ENCODE measurements at places on chromosomes 7 and 10. TPM values are rescaled to one million over a fixed set of nuclear protein-coding genes. Genes with fewer than 3 reads are reported as not detected.
A peak's percentile ranks its signal among the peaks of the same experiment; 100 is the strongest.

GRCh38 chr10:113477451-113477850 is 75.4 kb upstream of the HABP2 start:
- H3K4me3 ChIP-seq, result no peak overlapping the region
- H3K27ac ChIP-seq, result no peak overlapping the region
- DNase-seq, result no peak
- H3K27me3 ChIP-seq, result no peaks in the 10 kb centered on the region
- no peaks in the 10 kb centered on the region for H3K4me1 ChIP-seq

- H3K4me3 ChIP-seq, result no peak overlapping the region
- H3K27me3 ChIP-seq, result no peaks in the 10 kb centered on the region
- H3K36me3 ChIP-seq, result peaks cover 56% of the 10 kb centered on the region
- peak overlapping the region; percentile 51 for H3K27ac ChIP-seq
- H3K4me1 ChIP-seq, result peaks cover 82% of the 10 kb centered on the region
Measured at GRCh38 chr10:11194859-11195586, 177.4 kb downstream of the CELF2 start.

DNA sequence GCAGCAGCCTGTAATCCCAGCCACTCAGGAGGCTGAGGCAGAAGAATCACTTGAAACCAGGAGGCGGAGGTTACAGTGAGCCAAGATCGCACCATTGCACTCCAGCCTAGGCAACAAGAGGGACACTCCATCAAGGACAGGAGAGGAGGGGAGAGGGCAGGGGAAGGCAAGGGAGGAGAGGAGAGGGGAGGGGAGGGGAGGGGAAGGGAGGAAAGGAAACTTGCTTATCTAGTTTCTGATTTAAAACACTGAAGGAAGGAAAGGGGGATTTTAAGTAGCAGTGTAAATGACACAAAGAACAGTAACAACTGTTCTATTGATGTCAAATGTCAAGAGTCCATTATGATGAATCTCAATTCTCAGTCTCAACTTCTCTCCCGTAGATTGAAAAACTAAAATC is 43.7 kb downstream of the SRPK2 start:
- no peak overlapping the region for H3K4me3 ChIP-seq
- no peak for DNase-seq
- H3K27ac ChIP-seq, result no peak overlapping the region
- peaks cover 64% of the 10 kb centered on the region for H3K4me1 ChIP-seq
- H3K36me3 ChIP-seq, result no peaks in the 10 kb centered on the region
- H3K27me3 ChIP-seq, result no peaks in the 10 kb centered on the region

GRCh38 chr7:22786290-22786932 is 36.2 kb downstream of the TOMM7 start:
- DNase-seq, result no peak
- H3K36me3 ChIP-seq, result no peaks in the 10 kb centered on the region
- no peaks in the 10 kb centered on the region for H3K27me3 ChIP-seq
- H3K4me3 ChIP-seq, result no peak overlapping the region
- no peak overlapping the region for H3K27ac ChIP-seq
- no peaks in the 10 kb centered on the region for H3K4me1 ChIP-seq

GRCh38 chr10:3648576-3648975 is 136.4 kb downstream of the KLF6 start:
- H3K27me3 ChIP-seq, result no peaks in the 10 kb centered on the region
- DNase-seq, result no peak
- no peak overlapping the region for H3K27ac ChIP-seq
- no peaks in the 10 kb centered on the region for H3K4me1 ChIP-seq
- no peak overlapping the region for H3K4me3 ChIP-seq

DNA sequence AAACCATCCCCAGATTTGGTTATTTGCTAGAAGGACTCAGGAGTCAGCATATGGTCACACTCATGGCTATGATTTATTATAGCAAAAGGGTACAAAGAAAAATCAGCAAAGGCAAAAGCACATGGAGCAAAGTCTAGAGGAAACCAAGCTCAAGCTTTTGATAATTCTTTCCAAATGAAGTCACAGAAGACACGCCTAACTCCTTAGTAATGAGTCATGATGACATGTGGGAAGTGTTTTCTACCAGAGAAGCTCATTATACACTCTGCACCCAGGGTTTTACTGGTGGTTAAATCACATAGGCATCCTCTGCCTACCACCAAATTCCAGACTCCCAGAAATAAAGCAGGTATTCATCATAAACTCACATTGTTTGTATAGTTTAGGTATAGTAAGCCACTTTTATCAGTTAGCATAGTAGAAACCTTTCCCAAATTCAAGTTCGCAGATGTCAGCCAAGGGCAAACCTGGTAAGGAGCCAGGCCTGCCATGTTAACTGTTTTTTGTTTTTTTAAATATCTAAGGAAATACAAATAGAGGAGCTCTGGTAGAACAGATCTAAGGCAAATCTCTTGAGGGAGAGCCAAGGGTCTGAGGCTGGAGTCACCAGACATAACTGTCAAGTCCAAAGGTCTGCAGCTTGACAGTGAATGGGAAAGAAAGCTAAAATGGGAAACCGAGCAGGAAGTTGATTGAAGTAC is 15.4 kb upstream of the HIBADH start:
- H3K27ac ChIP-seq, result no peak overlapping the region
- H3K36me3 ChIP-seq, result no peaks in the 10 kb centered on the region
- no peaks in the 10 kb centered on the region for H3K27me3 ChIP-seq
- DNase-seq, result no peak

DNA sequence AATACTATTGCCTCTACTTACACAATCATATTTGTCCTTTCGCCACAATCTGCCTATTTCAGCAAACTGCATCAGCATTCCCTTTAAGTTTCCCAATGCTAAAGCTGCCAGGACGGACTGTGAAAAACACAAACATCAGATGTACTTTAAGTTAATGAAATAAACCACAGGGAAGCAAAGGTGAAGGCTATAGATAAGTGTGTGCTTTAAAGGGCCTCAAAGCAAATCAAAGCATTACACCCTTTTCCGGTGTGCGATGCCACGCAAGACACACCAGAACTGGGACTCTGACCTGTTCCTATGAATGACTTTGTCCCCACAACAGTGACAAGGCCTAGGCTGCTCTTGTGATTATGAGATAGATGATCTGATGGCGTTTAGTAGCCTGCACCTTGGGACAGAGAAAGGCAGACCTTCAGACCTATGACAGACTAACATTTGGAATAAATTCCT is 23.4 kb downstream of the SLC26A3 start:
- H3K27ac ChIP-seq, result no peak overlapping the region
- no peaks in the 10 kb centered on the region for H3K27me3 ChIP-seq
- H3K4me3 ChIP-seq, result no peak overlapping the region
- no peaks in the 10 kb centered on the region for H3K36me3 ChIP-seq

GRCh38 chr7:144529269-144529926 is 125.9 kb upstream of the NOBOX start:
- H3K36me3 ChIP-seq, result no peaks in the 10 kb centered on the region
- H3K4me1 ChIP-seq, result no peaks in the 10 kb centered on the region
- no peak overlapping the region for H3K27ac ChIP-seq
- H3K27me3 ChIP-seq, result no peaks in the 10 kb centered on the region
- no peak overlapping the region for H3K4me3 ChIP-seq
- DNase-seq, result no peak

GRCh38 chr10:15630353-15630752 is 89.4 kb downstream of the ITGA8 start:
- H3K4me3 ChIP-seq, result no peak overlapping the region
- H3K36me3 ChIP-seq, result no peaks in the 10 kb centered on the region
- no peaks in the 10 kb centered on the region for H3K27me3 ChIP-seq

- peaks cover 2% of the 10 kb centered on the region for H3K27me3 ChIP-seq
- H3K4me1 ChIP-seq, result peaks cover 5% of the 10 kb centered on the region
- no peak overlapping the region for H3K27ac ChIP-seq
- H3K4me3 ChIP-seq, result no peak overlapping the region
- no peaks in the 10 kb centered on the region for H3K36me3 ChIP-seq
- no peak for DNase-seq
Measured at GRCh38 chr10:8130973-8131911, 76.8 kb downstream of the GATA3 start.

GRCh38 chr7:6106140-6106904 is 75.1 kb downstream of the ANKRD61 start:
- no peak for DNase-seq
- H3K4me1 ChIP-seq, result peaks cover 17% of the 10 kb centered on the region
- peaks cover 2% of the 10 kb centered on the region for H3K36me3 ChIP-seq
- no peaks in the 10 kb centered on the region for H3K27me3 ChIP-seq
- H3K27ac ChIP-seq, result peak overlapping the region; percentile 84

DNA sequence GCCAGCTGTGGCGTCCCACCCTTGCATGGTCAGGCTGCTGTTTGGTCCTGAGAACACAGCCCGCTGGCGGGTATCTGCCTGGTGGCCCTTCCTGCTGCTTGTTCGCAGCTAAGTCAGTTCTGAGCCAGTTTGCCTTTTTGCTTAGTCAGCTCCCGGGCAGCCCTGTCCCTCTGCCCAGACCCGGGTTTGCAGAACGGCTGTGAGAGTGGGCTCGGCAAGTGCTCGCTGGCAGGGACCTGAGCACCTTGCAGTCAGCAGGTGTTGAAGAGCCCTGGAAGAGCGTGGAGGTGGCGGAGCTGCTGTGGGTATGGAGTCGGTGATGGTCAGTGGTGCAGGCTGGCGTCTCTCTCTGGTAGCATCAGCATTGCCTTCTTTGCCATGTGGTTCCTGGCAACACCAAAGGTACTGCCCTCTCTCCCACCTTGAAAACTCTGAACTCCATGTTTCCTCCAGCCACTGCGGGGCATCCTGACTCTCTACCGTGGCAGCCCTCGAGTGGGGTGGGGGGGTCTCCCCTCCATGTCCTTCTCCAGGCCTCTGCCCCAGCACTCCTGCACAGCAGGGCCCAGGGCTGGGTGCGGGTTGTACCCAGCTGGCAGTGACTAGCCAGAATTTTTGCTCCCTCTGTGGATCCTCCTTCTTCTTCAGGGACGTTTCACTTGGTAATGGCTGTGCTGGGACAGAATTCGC is 4.6 kb downstream of the INPP5A start:
- no peak overlapping the region for H3K27ac ChIP-seq
- DNase-seq, result no peak
- H3K4me3 ChIP-seq, result no peak overlapping the region
- H3K4me1 ChIP-seq, result peaks cover 57% of the 10 kb centered on the region
- no peaks in the 10 kb centered on the region for H3K27me3 ChIP-seq

DNA sequence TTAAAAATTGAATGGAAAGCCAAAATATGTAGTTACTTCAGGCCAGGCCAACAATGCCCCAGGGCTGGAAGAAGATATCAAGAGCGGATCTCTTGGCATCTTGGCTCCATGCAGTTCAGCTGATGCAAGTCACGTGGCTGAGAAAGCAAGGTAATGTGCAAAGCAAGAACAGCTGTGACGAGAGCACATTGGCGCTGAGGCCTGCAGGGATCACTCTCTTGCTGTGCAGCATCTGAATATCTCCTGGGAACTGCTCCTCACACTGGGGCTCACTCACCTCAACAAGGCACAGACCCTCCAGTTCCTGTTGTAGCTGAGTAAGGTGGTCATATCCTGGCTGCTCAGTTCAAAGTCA is 14.0 kb downstream of the AKR1B1 start:
- H3K27ac ChIP-seq, result no peak overlapping the region
- peaks cover 84% of the 10 kb centered on the region for H3K36me3 ChIP-seq
- no peak overlapping the region for H3K4me3 ChIP-seq
- no peak for DNase-seq
- no peaks in the 10 kb centered on the region for H3K4me1 ChIP-seq
- no peaks in the 10 kb centered on the region for H3K27me3 ChIP-seq

DNA sequence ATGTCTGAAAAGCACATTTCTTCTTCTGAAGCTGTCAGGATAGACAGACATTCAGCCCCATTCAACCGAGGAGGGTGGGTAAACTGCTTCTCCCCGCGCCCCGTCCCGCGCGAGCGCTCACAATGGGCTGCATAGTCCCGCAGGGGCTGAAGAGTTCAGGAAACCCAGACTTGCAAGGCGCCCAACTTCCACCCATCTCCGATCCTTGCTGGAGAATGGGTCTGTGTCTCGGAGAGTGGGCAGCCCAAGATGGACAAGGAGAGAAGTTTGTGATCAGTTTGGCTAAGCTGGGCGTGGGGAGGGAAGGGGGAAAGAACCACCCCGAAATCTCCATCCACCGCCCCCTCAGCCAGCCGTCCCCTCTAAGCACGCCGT is 686 bp downstream of the AASS start:
- peaks cover 2% of the 10 kb centered on the region for H3K27me3 ChIP-seq
- peak; percentile 34 for DNase-seq
- peaks cover 12% of the 10 kb centered on the region for H3K4me1 ChIP-seq
- peak overlapping the region; percentile 63 for H3K4me3 ChIP-seq

The HMX2 gene
- total RNA-seq, result not detected

The CALU gene
- 27.6 TPM for total RNA-seq

The NKX6-2 gene
- total RNA-seq, result not detected

The TMEM229A gene
- total RNA-seq, result not detected

The SUN3 gene
- total RNA-seq, result not detected

The PTPN20 gene
- not detected for total RNA-seq

The GRB10 gene
- 0.16 TPM for total RNA-seq

The EIF5AL1 gene
- total RNA-seq, result 0.13 TPM
